ENCODE measurements at places on chromosomes 2 and 18.

DNA sequence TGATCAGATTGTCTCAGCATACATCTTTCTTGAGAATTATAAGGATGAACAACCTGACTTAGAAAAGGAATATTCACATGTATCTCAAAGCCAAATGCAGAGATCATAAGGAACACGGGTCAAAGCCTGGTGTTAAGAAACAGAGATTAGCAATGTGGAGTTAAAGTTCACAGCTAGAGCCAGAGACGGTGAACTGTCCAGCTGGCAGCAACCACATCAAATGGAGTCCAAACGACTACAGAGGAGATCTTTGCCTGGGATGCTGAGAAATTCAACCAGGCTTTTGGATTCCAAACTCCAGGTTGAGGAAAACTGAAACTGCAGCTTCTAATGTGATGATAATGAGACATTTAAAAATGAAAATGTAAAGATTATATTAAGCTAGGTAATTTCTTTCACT, 939.9 kb upstream of the NXPH2 start:
- no peak for DNase-seq

GRCh38 chr2:40725040-40725439, 273.1 kb upstream of the SLC8A1 start:
- DNase-seq = no peak

DNA sequence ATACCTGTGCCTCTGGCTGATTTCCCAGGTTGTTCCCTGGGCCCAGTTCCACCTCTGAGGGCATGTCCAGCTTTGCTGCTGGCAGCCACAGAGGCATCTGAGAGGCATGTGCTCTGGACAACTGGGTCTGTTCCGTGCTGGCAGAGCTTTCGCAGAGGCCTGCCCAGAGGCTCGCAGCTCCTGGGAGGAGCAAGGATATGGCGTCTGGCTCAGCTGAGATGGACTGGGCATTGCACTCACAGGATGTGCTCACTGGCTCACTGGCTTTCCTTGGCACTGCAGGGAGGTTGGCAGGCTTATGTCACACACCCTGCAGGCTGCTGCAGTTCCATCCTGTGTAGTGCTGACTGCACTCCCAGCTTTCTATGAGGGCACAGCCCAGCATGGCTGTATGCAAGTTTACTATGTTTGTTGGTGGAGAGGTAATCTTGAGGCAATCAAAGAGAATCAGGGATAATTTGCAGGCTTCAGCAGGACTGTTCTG, 172.3 kb downstream of the PRKCE start:
- no peak for DNase-seq

- no peak for DNase-seq
These were observed 105.7 kb upstream of the KCTD1 start for GRCh38 chr18:26653943-26654615.

- no peak for DNase-seq
These were observed 62.1 kb downstream of the PRKCE start for GRCh38 chr2:45713591-45713990.

GRCh38 chr2:7599462-7600258, 682.4 kb downstream of the RNF144A start:
- no peak for DNase-seq

DNA sequence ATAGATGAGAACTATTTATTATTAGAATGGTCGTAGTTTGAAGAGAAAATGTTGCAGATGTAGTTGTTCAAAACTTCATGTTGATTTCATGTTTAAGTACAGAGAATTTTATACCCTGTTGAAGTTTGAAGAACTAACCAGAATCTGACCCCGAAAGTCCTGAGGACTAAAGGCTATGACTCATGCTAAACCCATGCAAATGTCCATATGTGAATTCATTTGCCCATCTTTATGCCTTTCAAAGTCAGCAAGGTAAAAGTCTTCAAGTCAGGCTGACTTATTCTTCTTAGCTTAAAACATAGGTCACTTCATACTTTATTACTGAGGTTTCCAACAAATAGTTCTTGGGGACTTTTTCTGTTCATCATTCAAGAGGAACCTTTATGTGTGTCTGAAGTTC, 185.5 kb downstream of the CCDC85A start:
- no peak for DNase-seq

DNA sequence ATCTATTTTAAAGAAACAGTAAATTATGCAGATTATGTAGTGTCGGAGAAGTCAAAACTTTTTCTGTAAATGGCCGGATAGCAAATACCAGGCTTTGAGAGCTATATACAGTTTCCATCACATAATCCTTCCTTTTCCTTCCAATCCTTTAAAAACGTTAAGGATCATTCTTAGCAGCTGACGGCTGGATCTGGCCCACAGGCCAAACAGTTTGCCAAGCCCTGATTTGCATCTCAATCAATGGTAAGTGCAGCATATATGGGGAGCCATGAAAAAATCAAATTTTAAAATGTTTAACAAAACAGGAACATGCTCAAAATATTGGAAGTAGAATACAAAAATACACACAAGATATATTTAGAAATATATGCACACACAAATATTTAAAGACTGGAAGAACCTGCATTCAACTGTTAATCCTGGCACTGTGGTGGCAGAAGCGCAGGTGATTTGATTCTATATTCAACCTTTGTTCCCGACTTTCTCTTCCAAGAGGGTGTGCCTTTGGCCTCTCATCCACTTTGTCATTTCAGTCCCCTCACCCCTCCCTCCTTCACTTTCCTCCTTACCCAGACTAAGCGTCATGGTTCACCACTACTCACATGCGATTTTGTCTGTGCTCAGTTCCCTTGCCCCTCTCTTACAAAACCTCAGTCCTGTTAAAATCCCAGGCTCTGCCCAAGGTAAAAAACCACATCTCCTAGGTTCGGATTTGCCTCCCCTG, 27.3 kb downstream of the NDUFA10 start:
- DNase-seq = no peak

All from activated CD4-positive, alpha-beta T cell treated with anti-CD3 and anti-CD28 coated beads for 36 hours (primary cell).